Fibroblast of the conjunctiva (primary cell): ENCODE measurements at places on chromosomes 7 and 10.

GRCh38 chr10:100872034-100872791, 40.5 kb upstream of the SLF2 start:
- DNase-seq = peak; percentile 23

DNA sequence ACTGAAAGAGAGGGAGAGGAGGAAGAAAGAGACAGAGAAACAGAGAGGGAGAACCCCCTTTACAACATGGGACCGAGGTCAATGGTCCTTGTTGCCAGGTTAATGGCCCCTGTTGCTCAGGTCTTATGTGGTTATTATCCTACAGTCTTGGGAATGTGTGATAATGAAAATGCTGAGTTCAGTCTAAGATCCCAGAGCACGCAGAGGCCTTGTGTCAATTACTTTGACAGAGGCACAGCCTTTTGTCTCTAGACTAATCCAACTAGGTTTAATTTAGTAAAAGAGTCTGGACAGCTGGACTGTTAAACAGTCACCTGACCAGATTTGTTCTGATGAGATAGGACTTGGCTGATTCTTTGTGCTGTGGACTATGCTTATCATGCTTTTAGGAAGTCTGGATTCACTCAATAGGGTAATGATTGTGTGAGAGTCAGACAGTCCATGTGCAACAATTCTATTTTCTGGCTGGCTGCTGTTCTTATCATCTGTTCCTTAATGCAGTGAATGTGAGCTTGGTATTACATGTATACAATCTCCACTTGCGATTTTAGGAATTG, 157.4 kb upstream of the MAGI2 start:
- DNase-seq = no peak

DNA sequence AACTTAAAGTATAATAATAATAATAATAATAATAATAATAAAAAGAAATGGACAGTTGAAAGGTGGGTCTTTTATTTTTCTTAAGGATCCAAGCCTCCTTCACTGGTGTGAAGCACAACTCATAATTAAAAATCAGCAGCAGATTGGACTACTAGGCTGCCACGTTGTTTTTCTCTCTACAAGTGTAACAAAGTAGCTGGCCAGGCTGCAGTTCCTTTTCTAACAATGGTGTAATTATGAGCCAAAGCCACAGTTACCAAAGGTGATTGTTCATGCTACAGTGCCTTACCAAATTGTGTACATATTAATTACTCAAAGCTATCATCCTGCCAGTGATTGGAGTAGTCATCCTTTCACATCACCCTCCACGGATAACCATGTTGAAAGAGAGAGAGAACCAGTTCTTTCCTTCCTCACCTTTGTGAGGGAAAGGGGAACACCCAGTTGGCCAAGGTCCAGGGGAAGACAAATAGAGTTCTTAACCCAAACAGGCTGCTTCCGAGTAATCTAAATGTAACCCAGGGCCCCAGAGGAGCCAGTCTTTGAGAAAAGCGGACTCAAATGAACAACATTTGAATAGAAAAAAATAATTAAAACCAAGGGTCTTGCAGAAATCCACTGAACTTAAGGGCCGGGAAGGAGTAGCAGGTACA, 86.3 kb upstream of the NPS start:
- no peak for DNase-seq

- no peak for DNase-seq
Observed at GRCh38 chr7:128408709-128409595, 830 bp downstream of the IMPDH1 start.

- DNase-seq = no peak
Observed at GRCh38 chr10:49611816-49612512, 1.9 kb downstream of the SLC18A3 start.

DNA sequence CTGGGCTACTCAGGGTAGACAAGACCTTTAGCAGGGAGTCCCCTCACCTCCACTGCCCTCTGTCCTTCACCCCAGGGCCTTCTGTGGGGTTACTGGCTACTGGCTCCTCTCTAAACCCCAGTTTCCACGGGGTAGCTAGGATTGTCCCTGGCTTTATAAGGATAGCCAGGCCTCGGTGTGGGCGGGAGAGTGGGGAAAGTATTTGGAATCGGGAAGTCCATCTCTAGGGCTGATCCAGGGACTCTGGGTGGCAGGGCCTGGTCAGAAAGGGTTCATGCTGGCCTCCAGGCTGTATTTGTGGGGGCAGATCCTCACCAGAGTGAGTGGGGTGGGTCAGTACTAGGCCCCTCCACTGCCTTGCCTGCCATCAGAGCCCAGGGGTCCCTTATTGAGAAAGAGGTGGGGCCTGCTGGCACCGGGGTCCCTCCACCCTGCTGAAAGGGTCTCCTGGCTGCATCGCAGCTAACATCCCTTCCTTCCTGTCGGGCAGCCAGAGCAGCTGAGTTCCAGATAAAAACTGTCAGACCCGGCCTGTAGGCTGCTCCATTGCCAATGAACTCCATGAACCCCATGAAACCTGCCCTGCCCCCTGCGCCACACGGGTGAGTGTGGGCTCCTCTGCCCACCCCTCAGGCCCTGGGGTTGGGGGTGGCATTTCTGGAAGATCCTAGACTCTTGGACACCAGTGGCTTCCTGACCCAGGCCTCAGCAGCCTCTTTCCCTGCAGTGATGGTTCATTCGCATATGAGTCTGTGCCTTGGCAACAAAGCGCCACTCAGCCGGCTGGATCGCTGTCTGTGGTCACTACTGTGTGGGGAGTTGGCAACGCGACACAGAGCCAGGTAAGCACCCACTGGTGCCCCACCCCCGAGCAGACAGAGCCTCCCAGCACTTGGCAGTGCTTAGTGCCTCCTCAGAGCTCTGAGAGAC, 7.3 kb downstream of the ZMIZ2 start:
- DNase-seq = no peak

GRCh38 chr7:99407872-99408378, 472 bp downstream of the PDAP1 start:
- DNase-seq = peak; percentile 59

DNA sequence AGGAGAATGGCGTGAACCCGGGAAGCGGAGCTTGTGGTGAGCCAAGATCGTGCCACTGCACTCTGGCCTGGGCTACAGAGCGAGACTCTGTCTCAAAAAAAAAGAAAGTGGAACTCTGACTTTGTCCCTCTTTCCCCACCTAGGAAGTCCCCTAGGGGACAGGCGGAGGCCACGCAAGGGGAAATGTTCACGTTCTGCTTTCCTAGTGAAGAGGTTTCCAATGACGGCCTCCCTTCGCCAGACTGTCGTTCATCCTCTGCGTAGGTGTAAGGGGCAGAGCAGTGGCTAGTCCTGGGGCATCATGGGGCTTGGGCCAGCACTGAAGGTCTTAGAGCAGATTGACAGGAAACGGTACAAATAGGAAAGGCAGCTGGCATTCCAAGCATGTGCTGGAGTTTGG, 30.6 kb downstream of the SUFU start:
- DNase-seq = no peak

DNA sequence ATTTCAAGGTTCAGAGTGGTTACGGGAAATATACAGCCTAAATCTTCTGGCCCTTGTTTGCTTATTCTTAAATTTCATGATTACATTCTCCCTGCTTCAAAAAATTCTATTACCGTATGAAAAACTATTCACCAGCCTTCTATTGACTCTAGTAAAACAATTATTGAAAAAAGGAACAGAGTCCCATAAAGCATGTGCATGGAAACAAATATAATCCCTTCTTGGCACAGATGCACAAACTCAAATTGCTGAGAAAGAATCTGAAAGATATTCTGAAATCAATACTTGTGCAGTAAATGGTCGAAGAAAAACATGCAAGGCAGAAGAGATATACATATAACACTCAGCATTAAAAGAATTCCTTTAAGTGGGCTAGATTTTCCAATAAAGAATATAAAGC, 83.6 kb downstream of the LRRN3 start:
- DNase-seq = no peak

- no peak for DNase-seq
Observed at GRCh38 chr10:74637685-74638084, 188.7 kb upstream of the KAT6B start.

DNA sequence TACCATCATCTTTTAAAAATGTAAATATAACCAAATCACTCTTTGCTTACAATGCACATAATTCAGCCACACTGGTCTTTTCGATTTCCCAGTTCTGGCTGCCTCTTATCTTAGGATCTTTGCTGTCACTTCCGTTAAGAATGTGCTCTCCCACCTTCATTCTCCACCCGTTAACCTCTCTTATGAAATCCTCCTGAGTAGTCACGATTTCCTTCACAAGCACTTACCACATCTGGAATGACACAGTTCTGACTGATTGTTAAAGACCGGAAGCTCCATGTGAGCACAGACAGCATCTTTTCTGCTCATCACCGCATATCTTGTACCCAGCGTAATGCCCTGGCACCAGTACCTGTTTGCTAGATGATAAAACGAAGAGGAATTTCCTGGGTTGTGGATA, 84.3 kb downstream of the CUL2 start:
- DNase-seq = peak; percentile 73

DNA sequence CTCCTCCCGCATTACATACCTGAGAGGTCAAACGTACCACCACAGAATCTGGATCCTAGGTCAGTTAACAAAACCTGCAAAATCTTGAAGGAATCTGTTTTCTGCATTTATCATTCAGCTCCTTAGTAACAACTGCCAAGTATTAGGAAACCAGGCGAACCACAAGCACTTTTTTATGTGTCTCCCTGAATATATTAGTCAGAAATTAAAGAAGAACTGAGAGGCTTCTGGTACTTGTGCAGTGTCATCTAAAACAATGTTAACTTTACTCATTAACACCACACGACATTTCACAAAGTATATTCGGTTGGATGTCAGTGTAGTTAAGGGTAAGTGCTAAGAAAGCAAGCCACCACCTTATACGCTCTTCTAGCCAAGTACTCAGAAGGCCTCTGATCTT, 2.5 kb downstream of the CCDC6 start:
- no peak for DNase-seq

GRCh38 chr10:15540727-15541126, 169.6 kb upstream of the FAM171A1 start:
- DNase-seq = no peak

DNA sequence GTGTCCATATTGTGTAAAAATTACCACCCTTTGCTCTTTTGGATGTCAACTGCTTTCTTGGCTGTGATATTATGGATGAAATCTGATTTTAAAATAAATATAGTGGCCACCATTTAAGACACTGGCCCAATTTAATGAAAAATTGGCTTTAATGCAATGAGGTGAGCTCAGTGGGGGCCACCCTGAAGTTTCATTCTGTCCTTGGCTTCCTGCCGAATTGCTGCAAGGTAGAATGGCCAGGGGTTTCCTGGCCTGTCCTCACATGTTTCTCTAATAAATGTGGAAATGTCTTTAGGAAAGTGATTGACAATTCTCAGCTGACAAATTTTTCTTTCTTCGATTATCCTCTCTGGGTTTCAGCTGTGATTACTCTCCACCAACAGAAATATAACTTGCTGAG, 36.0 kb downstream of the DYNC1I1 start:
- no peak for DNase-seq
